ENCODE measurements at places on chromosomes 12 and 14.

- DNase-seq, result no peak
These were observed 241.6 kb upstream of the NPAS3 start for GRCh38 chr14:32697114-32697513.

- no peak for DNase-seq
These were observed 12.9 kb downstream of the SPRYD3 start for GRCh38 chr12:53065975-53066931.

DNA sequence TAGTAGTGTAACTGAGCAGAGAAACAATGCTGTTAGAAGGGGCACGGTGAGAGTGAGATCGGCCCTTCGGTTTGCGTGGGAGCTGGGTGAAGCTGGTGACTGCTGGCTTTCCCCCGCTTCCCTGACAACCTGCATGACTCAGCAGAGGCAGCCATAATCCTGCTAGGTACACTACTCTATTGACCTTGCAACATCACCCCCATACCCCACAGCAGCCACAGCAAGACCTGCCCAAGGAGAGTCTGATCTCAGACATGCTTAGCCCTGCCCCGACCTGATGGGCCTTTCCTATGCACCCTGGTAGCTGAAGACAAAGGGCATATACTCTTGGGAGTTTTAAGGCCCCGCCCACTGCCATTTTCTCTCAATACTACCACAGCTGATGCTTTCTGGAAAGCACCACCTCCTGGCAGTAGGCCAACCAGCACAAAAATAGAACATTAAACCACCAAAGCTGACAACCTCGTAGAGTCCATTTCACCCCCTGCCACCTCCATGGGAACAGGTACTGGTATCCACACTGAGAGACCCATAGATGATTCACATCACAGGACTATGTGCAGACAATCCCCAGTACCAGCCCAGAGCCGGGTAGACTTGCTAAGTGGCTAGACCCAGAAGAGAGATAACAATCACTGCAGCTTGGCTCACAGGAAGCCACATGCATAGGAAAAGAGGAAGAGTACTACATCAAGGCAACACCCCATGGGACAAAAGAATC is 75.9 kb upstream of the RGS6 start:
- no peak for DNase-seq

DNA sequence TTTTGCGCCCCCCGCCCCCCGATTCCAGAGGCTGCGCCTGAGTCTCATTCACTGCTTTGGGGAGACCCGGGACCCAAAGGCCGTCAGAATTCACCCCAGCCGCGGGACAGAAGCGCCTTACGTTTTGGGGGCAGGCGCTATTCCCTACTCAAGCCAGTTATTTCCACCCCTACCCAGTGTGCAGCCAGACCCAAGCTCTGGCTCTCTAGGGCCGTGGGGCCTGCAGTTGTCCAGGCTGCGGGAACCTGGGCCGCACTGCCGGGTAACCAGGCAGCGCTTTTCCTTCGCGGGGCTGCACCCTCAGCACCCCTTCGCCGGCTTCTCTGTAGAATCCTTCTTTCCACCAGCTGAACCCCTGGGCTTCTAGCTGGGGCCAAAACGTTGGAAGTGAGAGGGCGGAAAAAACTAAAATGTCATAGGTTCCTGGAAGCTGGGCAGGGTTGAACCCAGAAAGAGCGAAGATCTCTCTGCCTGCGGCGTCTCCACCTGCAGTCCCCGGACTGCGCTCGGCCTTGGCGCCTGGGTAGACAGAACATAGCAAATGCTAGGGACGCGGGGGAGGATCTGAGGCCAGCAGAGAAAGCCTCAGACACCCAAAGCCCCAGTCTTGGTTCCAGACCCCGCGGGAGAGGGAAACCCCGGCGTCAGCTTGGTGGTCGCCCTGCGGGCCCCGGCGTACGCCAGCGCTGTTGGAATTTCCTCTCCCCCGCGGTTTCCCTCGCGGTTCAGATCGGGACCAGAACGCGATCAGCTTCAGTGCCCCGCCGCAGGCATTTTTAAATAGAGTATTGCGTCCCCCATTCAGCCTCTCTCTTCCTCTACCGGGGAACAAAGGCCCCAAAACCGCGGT is 18.3 kb downstream of the TBX3 start:
- DNase-seq, result no peak

GRCh38 chr12:110010853-110011723 is 11.9 kb downstream of the ANKRD13A start:
- no peak for DNase-seq

GRCh38 chr12:95248604-95249360 is 31.2 kb downstream of the VEZT start:
- no peak for DNase-seq

- DNase-seq, result no peak
These were observed 102.4 kb upstream of the CCDC196 start for GRCh38 chr14:66383771-66384170.

- DNase-seq, result no peak
These were observed 84.3 kb upstream of the DIO3 start for GRCh38 chr14:101476916-101477553.

GRCh38 chr12:71664411-71665089 is 449 bp downstream of the THAP2 start:
- no peak for DNase-seq

DNA sequence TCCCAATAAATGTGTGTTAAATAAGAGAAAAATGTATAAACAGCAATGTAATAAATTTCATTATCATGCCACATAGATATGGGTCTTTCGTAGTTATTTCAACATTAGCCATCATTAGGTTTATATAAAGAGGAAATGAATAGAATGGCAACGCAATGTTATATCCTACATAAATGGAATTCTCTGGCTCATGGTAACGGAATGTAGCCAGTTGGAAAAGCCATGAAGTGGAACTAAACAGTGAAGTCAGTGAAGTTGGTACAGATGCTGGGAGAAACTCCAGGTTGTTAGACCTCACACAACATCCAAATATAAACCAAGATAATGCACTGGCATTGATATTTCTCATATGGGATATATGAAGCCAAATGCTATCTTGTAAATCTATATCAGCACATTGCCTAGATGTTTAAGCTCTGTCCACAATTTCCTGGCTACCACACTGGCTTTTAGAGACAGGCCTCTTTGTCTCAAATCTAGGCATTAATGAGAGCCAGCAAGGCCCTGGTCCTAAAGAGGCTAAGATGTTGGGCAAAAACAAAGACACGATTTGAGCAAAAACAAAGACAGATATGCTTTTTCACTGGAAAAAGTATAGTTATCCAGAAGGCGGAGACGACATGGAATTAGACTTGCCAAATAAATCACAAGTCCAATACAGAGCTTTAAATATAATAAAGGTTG is 861.0 kb downstream of the RPS29 start:
- no peak for DNase-seq

- DNase-seq, result no peak
These were observed 105.3 kb upstream of the BCAT1 start for GRCh38 chr12:25054076-25054782.

DNA sequence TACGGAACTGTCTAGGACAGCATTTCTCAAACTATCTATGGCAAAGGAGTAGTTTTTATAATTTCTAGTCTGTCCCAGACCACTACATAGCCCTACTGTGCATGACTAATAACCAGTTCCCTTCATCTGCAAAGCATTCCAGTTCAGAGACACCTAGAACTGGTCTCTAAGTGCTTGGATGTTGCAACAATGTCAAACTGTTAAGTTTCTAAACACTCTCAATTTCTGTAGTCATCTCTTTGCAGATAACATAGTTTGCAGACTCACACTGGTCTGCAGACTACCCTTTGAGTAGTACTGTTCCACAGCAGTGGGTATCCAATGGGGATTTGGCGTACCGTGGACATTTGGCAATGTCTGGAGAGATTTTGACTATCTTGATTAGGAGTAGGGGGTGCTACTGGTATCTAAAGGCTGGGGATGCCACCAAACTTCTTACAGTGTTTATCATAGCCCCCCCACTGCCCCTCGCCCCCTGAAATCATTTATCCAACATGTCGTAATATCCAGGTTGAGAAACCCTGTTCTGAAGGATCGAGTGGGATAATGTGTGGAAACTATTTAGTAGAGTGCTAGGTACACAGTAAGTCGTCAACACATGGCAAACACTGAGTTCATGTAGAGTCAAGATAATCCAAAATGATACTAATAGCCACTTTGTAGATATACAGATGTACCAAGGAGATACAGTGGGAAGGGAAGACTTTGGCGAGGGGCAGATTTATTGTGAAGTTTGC is 1.7 kb downstream of the C12orf76 start:
- DNase-seq, result no peak

All from activated naive CD8-positive, alpha-beta T cell treated with anti-CD3 and anti-CD28 coated beads, Interleukin-2, amount 50 U/mL, for 16 hours (primary cell).